ENCODE measurements at places on chromosomes 4 and X.

GRCh38 chrX:32421266-32421665 lies 790.1 kb downstream of the DMD start:
- DNase-seq = no peak

DNA sequence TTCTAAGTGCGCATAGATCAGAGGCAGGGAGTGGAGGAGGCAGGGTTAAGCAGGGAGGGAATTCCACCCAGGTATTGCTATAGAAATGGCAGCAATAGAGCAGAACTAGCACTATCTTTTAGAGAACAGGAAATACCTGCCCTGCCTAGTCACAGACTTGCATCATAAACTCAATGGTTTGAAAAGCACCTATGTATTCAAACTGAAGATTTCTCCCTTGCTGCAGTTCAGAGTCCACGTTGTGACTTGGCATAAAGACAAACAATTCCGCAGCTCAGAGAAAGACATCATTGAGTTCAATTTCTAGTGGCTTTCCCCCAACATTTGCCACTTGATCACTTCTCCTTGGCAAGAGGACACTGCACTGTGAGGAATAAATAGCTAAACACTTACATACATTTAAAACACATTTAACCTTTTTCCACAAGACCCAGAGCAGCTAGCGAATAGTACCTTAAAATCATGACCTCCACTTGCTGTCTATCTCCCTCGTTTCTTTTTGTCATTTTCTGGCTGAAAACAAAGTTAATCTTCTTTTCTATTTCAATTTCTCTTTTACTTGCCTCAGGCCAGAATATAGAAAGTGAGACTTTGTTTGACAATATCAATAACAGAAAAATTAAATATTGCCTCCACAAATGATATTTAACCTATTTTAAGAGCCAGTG lies 42.4 kb downstream of the SLC7A11 start:
- peak; percentile 18 for DNase-seq

DNA sequence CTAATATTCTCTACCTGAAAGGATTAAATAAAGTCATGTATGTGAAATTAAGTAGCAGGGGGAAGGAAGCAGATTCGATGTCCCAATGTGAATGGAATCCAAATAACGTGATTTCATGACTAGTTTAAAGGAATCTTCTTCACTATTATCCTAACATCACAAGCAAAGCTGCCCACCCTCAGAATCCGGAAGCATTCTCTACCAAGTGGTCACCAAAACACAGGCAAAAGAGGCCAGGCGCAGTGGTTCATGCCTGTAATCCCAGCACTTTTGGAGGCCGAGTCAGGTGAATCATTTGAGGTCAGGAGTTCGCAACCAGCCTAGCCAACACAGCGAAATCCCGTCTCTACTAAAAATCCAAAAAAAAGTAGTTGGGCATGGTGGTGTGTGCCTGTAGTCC lies 212.9 kb downstream of the LDB2 start:
- peak; percentile 73 for DNase-seq

DNA sequence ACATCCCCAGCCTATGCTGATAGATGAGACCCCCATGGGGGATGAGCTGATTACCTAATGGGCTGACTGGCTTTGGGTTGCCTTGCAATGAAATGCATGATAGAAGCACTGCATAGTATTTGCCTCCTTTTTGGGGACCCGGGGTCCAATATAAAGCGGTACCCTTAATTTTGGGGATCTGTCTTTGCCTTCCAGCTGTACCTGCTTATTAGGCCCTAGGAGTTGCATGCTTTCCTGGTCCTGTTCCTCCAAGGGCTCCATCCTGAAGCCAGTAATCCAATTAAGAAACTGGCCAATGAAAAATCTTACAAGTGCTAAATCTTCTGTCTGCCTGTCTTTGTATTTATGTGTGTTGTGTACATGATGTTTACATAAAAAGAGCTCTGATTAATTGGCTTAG lies 791.6 kb downstream of the TRIML1 start:
- DNase-seq = peak; percentile 20

DNA sequence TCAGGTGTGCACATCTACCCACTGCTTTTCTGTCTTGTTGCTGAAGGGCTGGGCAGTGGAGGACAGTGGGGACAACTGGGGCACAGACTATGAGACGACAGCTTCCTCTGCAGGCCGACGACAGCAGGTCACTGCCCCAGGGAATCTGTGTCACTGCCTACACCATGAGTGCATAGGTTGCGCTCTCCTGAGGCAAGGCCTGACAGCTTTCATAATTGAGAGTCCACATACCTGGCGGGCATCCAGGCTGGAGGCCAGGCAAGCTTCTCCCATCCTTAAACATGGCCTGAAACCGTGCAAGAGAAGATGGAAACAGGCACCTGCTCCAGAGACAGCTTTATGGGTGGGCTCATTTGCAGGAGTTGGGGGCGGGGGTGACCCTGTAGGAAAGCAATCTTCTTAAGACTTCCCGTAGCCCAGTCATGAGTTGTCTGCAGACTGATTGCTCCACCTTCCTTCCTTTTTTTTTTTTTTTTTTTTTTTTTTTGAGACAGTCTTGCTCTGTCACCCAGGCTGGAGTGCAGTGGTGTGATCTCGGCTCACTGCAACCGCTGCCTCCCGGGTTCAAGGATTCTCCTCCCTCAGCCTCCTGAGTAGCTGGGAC lies 2.9 kb downstream of the ANOS1 start:
- DNase-seq = no peak

All from fibroblast of skin of right biceps (primary cell).